ENCODE measurements at places on chromosomes 7 and 10.

DNA sequence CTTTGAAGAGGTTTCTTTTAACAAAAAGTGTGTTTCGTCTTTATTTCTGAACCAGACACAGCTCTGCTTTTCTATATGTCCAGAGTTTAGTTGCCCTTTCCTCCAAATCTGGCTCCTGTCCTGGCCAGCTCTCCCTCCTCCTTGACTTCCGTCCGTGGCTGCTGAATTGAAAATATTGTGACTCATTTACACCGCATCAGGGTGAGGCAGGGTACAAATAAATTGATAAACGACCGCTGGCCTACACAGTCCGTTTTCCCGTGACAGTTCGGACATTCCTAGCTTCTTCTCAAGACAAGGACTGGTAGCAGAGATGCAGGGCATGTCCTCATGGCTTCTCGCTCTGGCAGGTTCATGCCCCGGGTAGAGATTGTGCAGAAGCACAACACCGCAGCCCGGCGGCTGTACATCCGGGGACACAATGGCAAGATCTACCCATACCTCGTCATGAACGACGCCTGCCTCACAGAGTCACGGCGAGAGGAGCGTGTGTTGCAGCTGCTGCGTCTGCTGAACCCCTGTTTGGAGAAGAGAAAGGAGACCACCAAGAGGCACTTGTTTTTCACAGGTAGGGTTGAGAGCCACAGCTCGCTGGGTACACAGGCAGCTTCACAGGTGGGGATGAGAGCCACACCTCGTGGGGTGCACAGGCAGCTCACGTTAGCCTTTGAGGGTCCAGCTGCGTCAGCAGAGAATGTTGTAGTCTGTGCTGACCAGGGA, 126.6 kb downstream of the TRRAP start:
- DNase-seq: no peak

- DNase-seq: no peak
These were observed 60.9 kb downstream of the RELN start for GRCh38 chr7:103928581-103928980.

DNA sequence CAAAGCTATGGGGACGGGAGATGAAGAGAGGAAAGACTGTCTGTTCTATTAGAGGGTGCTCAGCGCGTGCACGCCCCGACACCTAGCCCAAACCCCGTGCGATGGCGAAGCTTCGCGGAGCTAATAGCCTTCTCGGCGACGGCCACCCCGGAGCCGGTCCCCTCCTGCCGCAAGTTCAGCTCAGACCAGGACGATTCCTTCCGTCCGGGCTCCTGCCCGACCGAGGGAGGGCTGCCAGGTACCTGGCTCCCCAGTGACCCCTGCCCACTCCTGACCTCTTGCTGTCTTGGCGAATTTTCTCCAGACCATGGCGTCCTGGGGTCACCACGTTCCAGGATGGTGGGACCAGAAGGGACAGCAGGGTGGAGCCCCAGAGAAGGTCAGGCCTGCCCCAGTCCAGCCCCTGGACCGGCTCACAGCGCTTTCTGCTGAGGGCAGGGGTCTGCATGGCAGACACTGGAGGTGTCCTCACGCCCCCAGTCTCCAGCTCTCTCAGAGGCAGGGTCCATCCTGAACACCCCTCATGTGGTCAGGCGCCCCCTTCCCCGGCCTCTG, 36.7 kb downstream of the UNCX start:
- no peak for DNase-seq

DNA sequence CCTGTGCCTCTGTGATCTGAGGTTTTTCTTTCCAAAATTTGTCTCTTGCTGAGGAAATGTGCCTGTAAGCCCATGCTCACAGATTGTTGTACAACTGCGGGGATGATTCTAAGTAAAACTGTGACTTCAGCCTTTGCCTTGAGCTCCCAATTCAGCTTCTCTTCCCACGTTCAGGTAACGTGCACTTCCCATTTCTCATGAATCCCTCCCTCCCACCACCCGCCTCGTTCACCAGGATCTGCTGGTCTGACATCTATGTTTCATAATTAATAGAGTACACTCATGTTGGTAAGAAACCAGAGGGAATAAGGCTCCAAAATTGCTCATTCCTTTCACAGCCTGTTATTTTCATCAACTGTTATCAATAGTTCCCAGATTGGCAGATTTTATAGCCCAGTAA, 332.6 kb upstream of the TPK1 start:
- no peak for DNase-seq

- DNase-seq: peak; percentile 67
These were observed 474.1 kb upstream of the AKR1E2 start for GRCh38 chr10:4351723-4352413.

DNA sequence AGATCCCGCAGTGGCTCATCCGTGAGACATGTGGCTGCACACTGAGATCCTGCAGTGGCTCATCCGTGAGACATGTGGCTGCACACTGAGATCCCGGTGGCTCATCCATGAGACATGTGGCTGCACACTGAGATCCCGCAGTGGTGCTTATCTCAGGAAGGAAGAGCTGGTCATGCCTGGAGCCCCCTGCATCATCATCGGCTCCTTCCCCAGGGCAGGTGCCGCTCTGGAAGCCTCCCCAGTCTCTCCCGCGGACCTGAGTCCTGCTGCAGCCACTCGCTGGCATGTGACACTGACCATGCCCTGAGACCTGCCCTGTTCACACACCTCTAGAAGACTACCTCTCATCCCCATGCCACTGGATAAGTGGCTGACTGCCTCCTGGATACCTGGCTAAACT, 181.3 kb downstream of the PTPRN2 start:
- no peak for DNase-seq

DNA sequence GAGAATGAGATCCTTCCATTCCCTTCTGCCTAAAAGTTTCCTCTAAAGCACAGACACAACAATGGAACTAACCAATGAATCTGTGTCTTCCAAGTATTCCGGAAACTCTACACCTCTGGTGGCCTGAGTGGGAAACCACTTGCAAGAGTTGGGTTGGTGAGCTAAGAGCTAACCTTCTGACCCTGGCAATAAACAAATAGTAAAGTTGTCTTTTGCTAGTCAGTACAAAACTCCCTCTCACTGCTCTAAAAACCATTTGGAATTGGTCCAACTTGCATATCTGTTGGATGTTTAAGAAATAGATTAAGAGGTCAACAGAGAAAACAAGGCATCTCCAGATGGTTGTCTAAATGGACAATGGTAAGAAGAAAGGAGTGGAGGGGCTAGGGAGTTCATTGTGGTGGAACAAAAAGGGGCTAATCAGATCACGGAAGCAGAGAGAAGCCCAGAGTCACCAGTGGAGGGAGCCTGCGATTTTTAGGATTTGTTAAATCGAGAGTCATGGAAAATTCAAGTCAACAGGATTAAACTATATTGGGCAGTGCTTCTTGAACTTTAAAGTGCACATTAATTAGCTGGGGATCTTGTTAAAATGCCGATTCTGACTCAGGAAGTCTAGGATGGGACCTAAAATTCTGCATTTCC, 192.3 kb downstream of the EVX1 start:
- DNase-seq: peak; percentile 91

DNA sequence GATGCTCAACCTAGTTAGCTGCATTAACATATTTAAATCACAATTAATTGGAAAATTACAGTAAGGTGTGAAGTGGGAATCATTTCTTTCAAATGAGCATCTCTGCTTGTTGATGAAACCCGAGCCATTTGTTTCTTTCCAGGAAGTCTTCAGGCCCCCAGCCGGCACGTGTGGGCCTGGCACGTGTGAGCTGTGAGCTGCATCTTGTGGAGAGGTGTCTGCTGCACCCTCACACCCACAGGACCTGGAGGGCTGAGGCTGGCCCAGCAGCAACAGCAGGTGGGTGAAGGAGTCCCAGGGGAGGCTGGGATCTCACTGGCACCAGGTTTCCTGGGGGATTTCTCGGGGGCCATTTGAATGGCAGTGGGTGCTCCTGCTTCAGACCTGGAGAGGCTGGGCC, 372.5 kb upstream of the MKI67 start:
- DNase-seq: no peak

- DNase-seq: no peak
These were observed 173.3 kb upstream of the BET1 start for GRCh38 chr7:94177441-94177840.

- DNase-seq: no peak
These were observed 44.3 kb upstream of the CABCOCO1 start for GRCh38 chr10:61618388-61618961.

- no peak for DNase-seq
These were observed 15.0 kb upstream of the DNMBP start for GRCh38 chr10:100024748-100025147.

GRCh38 chr10:43427166-43427825, 9.6 kb upstream of the ZNF487 start:
- no peak for DNase-seq

DNA sequence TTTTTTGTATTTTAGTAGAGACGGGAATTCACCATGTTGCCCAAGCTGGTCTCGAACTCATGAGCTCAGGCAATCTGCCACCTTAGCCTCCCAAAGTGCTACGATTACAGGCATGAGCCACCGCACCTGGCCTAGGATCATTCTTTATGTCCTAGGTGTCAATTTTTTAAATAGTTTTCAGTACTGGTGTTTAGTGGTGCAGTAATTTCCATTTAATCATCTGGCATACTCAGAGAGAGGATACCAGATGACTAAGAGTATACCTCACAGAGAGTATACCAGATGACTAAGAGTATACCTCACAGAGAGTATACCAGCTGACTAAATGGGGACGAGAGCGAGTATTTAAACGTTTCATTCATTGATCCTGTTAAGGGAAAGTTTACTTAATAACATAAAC, 37.3 kb upstream of the TMEM248 start:
- no peak for DNase-seq

- DNase-seq: peak; percentile 97
These were observed at the start of gene ANLN for GRCh38 chr7:36389371-36390198. ANLN (plus strand) TSS chr7:36389862; CDS start chr7:36390027, 165 bp downstream.
